ENCODE measurements at places on chromosomes 16 and 17. TPM values are rescaled to one million over a fixed set of nuclear protein-coding genes. Genes with fewer than 3 reads are reported as not detected.

Gene TP53TG3F
- total RNA-seq, result not detected

GRCh38 chr16:48441863-48442279 is 56.7 kb upstream of the SIAH1 start:
- DNase-seq, result no peak

- no peak for DNase-seq
Observed at GRCh38 chr16:55273959-55274358, 50.0 kb upstream of the IRX6 start.

- no peak for DNase-seq
Observed at GRCh38 chr17:653724-654123, 60.9 kb downstream of the VPS53 start.

Gene SMTNL2
- 0.79 TPM for total RNA-seq

Gene KLHL10
- 0.15 TPM for total RNA-seq

DNA sequence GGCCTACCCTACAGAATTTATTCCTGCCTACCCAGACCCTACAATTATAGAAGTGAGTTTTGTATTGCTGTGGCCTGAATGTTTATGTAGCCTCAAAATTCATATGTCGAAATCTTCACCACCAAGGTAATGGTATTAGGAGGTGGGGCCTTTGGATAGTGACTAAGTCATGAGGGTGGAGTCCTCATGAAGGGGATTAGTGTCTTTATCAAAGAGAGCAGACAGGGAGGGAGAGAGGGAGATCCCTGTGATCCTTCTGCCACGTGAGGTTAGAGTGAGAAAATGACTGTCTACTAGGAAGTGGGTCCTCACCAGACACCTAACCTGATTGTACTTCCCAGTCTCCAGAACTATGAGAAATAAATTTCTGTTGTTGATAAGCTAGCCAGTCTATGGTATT is 981 bp upstream of the DUXB start:
- no peak for DNase-seq

Gene SLC5A10
- 0.11 TPM for total RNA-seq

Gene COL1A1
- 58.7 TPM for total RNA-seq

- no peak for DNase-seq
Observed at GRCh38 chr16:3971706-3972105, 91.2 kb upstream of the CREBBP start.

Gene STH
- total RNA-seq, result not detected

- no peak for DNase-seq
Observed at GRCh38 chr16:50088302-50088701, 22.5 kb downstream of the HEATR3 start.

GRCh38 chr16:80790751-80791150 is 13.6 kb downstream of the CDYL2 start:
- DNase-seq, result no peak

Gene GPRC5B
- total RNA-seq, result 49.7 TPM

DNA sequence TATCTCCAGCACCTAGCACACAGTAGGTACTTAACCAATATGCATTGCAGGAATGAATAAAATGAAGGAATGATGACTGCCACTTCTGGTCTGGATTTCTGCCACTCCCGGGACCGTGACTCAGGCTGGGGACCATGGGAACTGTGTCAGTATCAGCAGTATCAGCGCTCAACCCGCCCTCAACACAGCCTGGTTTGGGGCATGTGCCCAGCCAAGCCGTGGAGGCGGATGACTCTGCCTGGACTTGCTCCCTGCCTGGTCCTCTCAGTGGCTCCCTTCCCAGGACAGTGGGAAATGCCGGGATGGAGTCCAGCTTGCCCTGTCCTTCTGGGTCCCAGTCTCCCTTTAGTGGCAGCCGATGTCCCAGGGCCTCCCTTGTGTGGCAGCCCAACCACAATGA is 55.1 kb downstream of the SRCIN1 start:
- no peak for DNase-seq

GRCh38 chr16:75235721-75236193 is 15.7 kb downstream of the BCAR1 start:
- DNase-seq, result no peak

Gene C1QL1
- total RNA-seq, result 2.8 TPM

DNA sequence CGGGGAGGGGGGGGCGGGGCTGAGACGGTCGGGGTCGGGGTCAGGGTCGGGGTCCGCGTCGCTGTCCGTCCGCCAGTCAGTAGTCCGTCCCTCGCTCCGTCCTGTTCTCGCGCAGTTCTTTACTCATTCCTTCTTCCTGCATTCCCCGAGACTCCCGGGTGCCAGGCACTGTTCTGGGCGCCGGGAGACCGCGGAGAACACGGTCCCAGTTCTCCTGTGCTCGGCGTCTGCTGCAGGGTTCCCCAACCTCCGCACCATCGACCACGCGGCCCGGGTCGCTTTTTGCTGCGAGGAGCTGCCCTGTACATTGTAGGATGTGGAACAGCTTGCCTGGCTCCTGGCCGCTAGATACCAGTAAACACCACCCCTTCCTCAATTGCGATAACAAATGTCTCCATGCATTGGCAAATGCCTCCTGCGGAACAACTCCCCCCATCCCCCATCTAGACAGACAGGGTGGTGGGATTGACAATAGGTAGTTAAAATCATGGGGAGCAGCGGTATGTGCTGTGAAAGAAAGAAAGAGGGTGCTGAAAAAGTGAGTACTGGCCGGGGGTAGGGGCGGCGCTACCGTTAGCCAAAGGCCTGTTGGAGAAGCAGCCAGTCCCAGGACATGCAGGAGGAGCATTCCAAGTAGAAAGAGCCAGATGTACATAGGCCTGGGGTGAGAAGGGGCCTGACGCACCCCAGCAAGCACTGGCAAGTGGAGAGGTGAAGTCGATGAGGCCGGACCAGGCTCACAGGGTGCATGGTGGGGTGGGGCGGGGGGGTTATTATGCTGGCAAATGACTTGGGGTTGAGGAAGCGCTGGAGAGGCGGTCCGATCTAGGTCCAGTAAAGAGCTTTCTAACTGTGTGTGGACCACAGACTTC is 631 bp downstream of the TRAF7 start:
- DNase-seq, result peak; percentile 73

DNA sequence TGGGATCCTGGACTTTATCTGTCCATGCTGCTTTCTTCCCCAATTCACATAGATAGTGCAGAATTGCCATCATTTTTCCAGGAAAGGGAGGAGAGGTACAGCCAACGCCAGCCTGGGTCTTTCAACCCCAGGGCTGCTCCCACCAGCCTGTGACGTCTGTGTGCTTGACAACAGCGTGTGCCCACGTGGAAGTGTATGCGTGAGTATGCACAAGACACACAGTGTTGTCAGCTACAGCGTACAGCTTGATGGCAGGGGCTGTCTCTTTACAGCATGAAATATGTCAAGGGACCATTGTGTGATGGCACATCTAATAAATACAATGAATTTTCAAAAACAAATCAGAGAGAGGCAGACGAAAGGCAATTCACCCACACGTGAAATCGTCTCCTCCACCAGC is 62.3 kb downstream of the GSG1L start:
- DNase-seq, result no peak

Gene AANAT
- total RNA-seq, result not detected

GRCh38 chr17:74008196-74008595 is 195.3 kb upstream of the RPL38 start:
- peak; percentile 91 for DNase-seq

DNA sequence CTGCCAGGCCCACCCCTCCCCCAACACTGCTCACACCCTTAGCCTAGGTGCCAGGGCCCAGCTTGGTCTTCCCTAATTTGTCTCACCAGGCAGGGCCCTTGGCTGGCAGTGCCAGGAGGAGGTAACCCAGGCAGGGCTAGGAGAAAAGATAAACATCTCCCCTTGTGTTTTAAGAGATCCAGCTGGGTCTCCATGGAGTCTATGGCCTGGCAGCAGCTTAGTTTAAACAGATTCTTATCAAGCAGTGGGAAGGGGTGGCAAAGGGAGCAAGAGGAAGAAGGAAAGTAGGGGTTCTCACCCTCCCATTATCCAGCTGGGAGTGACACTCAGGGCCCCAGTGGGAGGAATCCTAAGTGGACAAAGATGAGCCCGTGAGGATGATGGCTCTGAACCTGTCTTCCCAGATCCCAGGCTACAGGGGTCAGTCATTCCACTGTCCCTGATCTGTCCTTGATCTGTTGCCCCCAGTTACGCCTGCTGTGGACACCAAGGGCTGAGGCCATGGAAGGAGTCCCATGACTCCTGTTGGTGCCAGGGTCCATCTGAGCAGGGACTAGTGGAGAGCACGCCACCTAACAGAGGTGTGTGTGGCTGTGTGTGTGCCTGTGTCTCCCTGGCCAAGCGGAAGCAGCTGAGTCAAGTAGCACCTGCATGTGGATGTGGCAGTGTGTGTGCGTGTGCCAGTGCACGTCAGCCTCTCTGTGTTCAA is 47.4 kb upstream of the MEIOC start:
- peak; percentile 65 for DNase-seq

GRCh38 chr16:86771506-86772460 is 193.4 kb downstream of the FOXL1 start:
- no peak for DNase-seq

DNA sequence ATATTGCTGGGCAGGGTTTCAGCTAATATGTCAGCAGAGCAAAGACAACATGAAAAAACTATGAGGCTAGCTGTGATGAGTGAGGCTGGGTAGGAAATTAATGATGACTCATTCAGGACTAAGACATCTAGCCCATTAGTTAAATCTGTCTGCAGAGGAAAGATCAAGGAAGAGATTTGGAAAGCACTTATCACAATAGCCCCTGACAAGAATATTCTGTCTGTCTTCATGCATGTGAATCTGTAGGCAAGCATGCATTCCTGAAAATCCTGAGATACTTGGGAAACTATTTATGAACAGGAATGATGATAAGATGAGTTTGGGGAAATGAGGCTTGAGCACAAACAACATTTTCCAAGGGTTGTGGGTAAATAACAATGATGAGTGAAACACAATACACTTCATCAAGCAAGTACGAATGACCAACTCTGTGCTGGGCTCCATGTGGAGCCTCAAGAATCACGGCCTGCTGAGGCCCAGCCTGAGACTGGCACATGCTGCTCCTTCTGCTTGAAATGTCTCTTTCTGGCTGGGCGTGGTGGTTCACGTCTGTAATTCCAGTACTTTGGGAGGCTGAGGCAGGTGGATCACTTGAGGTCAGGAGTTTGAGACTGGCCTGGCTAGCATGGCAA is 96.5 kb upstream of the ASIC2 start:
- peak; percentile 55 for DNase-seq

GRCh38 chr17:27419156-27419555 is 37.1 kb upstream of the KSR1 start:
- no peak for DNase-seq

GRCh38 chr17:79942591-79943346 is 92.9 kb downstream of the TBC1D16 start:
- DNase-seq, result peak; percentile 46

DNA sequence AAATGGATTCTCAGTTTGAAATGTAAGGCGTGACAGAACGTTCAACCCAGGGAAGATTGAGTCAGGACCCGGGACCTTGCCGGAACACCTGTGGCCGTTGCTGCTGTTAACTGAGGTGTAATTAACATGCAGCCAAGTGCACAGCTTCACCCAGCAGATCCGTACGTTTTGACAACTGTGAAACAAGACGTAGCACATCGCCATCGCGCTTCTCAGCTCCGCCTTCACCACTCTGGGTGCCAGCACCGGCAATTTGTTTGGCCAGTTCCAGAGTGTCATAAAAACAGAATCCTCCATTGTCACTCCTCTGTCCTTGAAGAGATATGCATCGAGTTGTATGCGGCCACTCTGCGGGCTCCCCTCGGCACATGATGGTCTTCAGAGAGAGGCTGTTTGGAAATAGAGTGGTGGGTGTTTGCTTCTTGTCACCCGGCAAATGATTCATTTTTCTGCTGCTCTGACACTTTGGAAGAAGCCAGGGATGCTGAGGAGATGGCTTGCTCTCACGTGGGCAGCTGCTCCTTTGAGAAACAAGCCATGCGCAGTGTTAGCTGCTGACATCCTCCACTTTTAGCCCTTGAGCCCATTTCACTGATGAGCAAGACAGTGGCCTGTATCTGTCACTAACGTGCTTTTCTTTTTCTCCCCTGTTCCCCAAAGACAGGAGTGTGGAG is 22.6 kb downstream of the NAA60 start:
- DNase-seq, result peak; percentile 30

Gene EXOC3L1
- 0.97 TPM for total RNA-seq

DNA sequence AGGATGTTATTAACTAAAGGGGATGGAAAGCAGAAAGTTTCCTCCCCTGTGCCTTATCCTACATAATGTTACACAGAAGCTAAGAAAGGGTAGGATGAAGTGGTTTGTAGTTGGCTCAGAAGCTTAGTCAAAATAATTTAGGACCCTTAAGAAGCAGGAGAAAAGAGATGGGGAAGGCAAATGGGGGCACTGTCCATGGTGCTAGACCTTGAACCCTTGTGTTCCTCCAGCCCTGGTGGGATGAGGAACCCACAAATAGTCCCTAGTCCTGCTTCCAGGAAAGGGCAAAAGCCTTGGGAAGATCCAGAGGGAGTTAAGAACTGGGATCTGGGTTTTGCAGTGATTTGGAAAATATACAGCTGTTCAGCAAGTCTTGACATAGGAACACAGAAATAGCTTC is 54.5 kb downstream of the SLC5A11 start:
- peak; percentile 64 for DNase-seq

DNA sequence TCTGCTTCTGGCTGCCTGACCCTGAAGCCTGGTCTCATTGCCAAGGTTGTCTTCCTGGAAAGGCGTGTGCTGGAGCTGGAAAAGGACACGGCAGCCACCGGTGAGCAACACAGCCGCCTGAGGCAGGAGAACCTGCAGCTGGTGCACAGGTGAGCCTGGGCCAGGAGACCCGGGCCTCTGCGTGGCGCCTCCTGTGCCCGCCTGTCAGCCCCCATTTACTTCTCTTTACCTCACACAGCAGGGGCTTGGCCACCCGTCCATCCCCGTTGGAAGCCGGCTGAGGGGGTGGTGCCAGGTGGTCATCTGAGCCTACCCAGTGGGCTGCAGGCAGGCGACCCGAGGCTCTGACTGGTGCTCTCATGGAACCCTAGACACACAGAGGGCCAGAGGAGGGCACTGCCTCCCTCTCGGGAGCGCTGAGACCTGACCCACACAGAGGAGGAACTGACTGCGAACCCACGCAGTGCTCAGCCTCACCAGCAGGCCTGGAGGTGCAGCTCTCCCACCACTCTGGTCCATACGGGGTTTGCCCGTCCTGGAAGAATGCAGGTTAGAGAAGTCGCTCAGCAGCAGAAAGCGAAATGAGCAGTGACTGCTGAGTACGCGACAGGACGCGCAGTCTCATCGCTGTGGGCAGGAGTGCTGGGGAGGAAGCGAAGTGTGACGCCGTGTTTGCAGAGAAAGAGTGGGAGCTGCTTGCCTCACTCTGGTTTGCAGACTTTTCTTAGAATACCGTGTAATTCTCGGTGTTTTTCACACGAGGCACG is 21.9 kb upstream of the CAPN15 start:
- peak; percentile 70 for DNase-seq

DNA sequence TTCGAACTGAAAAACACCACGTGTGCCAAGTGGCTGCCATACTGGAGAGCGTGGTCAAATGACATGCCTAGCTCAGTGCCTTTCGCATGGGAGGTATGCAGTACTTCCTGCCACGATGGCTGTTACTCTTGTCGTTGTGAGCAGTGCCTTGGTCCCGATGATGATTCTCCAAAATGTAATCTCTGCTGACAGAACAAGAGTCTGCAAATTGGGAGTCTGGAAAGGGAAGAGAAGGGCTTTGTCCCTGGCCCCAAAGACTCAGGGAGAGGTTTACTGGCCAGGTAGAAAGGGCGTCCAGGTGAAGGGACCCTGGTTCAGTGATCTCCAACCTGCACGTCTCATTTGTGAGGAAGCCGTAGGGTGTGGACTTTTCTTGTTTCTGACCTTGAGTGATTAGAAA is 336.6 kb downstream of the WWOX start:
- DNase-seq, result no peak
